NCI-H460 (cell line): ENCODE measurements at places on chromosomes 4 and X.
A peak's percentile ranks its signal among the peaks of the same experiment; 100 is the strongest.

- DNase-seq: no peak
These were observed 207.3 kb upstream of the RADX start for GRCh38 chrX:106404512-106404911.

- no peak for DNase-seq
These were observed 81.7 kb downstream of the IL1RAPL1 start for GRCh38 chrX:28668957-28669356.

GRCh38 chr4:156261230-156261629 is 307.6 kb upstream of the CTSO start:
- no peak for DNase-seq

GRCh38 chrX:13721819-13722519 is 12.5 kb downstream of the TRAPPC2 start:
- DNase-seq: no peak

DNA sequence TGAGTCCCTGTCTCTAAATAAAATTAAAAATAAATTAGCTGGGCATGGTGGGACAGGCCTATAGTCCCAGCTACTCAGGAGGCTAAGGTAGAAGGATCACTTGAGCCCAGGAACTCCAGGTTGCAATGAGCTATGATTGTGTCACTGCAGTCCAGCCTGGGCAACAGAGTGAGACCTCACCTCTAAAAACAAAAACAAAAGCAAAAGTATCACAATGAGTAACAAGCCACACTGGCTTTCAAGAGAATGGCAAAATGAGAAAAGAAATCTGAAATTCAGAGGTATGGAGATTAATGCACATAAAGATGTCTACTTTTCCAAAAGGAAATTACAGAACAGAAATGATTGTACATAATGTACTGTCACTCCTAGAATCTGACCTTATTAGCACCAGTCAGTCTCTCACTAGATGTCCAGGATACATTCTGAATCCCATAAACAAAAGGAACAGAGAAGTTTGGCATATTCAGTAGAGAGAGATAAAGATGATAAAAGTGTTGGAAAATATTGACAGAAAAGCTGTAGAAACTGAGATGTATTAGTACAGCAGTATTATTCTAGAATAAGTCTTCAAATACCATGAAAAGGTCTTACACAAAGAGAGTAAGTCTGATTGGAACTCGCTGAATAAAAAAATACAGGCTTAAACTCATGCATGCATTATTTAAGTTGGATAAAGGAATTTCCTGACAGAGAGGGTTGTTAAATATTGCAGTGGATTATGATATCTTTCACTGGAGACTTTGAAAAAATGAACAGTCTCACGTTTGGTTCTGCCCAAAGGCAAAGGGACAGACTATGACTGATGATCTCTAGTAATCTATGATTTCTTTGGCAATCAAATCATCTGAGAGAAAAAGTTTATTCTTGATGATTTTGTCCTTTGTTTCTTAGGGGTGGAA is 102.5 kb downstream of the SH3RF1 start:
- no peak for DNase-seq

GRCh38 chr4:79155336-79155735 is 170.5 kb downstream of the NAA11 start:
- DNase-seq: no peak

GRCh38 chrX:70664726-70665125 is 220.1 kb downstream of the DLG3 start:
- peak; percentile 33 for DNase-seq

GRCh38 chr4:8769645-8770517 is 101.8 kb downstream of the HMX1 start:
- DNase-seq: no peak

GRCh38 chrX:101265869-101266428 is 25.2 kb downstream of the TAF7L start:
- DNase-seq: no peak

DNA sequence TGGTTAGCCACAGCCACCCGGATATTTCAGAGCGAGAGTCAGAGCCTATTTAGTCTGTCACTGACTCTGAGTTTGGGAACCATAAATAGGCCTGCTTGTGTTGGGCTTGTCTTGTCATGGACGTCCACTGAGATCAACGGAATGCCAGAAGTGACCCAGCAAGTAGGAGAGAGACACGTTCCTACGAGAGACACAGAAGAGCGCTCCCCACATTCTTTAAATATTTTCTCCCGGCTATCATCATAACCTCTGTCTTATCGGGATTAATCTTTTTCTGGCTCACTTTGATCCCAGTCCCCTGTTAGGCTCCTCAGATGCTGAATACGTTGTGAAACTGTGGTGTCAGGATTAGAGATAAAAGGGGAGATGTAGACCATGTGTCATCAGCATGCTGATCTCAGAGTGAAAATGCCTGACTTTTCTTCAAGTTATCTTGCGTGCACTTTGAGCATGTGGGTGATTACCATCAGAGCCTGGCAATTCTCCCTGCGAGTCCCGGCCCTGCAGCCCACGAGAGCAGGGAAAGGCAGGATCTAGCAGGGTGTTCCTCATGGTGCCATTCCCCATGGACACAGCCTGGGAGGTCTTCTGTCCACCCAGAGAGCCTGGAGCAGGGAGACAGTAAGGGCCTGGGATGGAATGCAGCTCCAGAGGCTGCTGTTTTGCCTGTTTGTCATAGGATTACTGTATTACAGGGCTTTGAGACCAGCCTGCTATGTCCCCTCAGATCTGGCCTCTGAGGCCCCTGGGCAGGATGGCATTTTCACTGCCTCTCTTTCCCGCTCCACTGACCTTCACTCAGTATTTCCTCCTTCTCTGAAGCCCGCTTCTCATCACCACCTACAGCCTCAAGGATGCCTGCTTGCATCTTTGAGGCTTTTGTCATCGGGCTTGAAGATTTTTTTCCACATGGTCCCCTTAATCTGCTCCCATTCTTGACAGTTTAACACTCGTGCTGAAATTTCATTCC is 2.8 kb upstream of the TENM3 start:
- DNase-seq: peak; percentile 54

- DNase-seq: no peak
These were observed 24.2 kb downstream of the SLC25A4 start for GRCh38 chr4:185167234-185167633.

- no peak for DNase-seq
These were observed 1.1 kb downstream of the LRBA start for GRCh38 chr4:151013944-151014343.
